ENCODE measurements at places on chromosomes 1 and 21.

GRCh38 chr1:24277420-24278169, 41.6 kb upstream of the GRHL3 start:
- DNase-seq: no peak

DNA sequence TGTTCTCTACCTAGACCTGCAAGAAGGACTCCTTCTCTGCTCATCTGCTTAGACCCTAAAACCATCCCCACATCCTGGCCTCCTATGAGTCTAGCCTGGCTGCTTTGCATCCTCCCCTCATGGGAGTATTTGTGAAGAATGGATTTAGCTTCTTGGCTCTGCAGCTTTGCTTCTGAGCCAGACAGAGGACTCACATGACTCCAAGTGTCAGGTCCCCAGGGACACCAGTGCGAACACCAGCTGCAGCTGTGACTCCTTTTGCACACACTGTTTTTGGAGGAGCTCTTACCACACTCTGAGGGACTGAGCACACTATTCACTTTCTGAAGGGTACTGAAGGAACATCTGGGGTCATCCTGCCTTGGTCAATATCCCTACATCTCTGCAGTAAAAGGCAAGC, 131.8 kb upstream of the SGIP1 start:
- no peak for DNase-seq

- no peak for DNase-seq
Observed at GRCh38 chr1:150072959-150073358, 5.4 kb downstream of the VPS45 start.

DNA sequence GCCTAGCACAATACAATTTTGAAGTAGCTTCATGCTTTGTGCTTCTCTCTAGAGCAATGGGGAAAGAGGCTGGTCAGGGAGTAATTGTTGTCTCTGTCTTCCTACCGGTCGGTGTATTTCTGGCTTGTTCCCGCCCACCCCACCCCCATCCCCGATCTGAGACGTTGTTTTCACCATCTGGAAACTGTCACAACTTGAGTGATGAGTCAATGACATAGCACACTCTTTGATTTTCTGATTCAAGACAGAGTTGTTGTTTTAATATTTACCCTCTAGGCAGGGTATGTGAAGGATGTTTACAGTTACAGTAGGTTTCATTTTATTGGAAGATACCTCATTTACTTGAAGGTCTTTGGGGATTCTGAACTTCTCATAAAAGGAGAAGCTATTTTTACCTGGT, 7.0 kb downstream of the IL12RB2 start:
- DNase-seq: no peak

GRCh38 chr1:31529999-31530684, 46.2 kb upstream of the TINAGL1 start:
- DNase-seq: no peak

DNA sequence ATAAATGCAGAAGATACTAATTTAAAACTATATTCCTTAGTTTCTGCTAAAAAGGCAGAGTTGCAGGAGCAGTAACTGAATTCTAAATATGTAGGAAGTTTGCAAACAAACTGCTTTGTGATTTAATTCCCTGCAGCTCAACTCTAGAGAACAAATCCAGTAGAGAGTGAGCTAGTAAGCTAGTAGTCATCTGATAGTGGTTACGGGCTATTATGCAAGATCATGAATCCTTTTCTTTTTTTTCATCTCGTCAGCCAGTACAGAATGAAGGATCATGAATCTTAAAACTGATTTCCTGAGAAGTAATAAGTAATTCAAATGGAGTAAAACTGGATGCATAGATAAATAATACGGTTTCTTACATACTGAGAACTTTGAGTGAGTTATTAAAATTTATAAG, 3.3 kb downstream of the DPH5 start:
- no peak for DNase-seq

DNA sequence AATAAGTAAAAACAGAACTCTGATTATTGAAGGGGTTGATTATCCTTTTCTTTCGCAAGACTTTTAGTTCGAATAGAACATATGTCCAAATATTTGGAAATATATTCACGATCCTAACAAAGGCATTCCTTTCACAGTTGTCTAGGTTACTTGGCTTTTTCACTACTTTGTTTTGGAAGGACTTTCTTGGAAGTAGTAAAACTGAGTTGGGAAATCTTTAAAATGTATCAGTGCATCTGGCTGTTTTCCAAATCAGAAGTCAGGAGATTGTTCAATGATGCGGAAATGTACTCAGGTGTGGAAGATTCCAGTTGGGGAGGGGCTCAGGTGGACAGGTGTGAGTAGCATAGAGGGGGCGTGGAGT, 67.1 kb downstream of the SH3BGR start:
- DNase-seq: no peak

DNA sequence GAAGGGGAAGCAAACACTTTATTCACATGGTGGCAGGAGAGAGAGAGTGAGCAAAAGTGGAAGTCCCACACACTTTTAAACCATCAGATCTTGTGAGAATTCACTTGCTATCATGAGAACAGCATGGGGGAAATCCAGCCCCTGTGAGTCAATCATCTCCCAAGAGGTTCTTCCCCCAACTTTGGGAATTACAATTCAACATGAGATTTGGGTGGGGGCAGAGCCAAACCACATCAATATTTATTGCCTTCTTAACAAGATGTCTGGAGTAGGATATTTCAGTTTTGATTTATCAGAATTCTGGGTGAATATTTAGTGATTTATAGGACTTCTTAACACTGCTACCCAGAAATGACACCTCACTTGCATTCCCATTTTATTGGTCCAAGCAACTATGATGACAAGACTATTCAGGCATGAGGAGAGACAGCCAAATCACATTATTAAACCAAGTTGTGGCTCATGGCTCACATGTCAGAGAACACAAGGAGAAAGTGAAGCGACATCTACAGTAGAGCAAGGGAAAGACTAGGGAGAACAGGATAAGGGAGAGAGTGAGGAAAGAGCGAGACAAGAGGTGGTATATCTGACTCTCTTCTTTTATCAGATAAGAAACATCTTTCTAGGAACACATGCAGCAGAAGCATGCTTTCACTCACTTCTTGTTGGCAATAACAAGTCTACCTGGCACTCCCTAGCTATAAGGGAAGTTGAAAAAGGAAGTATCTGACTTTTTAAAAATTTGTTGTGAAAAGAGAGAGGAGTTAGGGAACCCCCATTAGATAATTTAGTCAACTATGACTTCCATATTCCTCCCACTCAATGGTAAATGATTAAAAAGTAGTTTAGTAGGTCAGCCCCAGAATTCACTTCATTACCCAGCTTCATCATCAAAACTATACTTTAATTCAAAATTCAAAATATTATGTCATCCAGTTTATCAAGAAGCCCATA, 36.6 kb upstream of the PTPRC start:
- no peak for DNase-seq

DNA sequence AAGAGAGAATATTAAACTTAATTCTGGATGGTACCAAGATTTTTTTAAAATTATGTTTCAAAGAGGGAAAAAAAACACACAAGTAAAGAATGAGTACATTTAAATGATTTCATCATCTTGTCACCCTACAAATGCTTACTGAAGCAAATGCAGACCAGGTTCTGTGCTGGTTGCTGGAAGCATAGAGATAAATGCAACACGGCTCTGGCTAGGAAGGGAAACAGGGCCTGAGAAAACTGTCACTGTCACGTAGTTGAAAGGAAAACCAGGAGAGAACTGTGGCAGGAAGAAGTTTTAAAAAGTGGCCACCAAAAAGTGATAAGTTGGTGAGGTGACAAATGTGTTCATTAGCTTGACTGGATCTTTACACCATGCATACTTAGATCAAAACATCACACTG, 336.9 kb upstream of the NFIA start:
- DNase-seq: no peak

- DNase-seq: no peak
Observed at GRCh38 chr1:12521096-12521495, 96.9 kb downstream of the DHRS3 start.

GRCh38 chr1:213744780-213745179, 243.0 kb upstream of the PROX1 start:
- DNase-seq: no peak

GRCh38 chr1:230728710-230729392, 14.9 kb upstream of the AGT start:
- DNase-seq: no peak

GRCh38 chr1:160549665-160550006, 26.6 kb upstream of the SLAMF6 start:
- no peak for DNase-seq

DNA sequence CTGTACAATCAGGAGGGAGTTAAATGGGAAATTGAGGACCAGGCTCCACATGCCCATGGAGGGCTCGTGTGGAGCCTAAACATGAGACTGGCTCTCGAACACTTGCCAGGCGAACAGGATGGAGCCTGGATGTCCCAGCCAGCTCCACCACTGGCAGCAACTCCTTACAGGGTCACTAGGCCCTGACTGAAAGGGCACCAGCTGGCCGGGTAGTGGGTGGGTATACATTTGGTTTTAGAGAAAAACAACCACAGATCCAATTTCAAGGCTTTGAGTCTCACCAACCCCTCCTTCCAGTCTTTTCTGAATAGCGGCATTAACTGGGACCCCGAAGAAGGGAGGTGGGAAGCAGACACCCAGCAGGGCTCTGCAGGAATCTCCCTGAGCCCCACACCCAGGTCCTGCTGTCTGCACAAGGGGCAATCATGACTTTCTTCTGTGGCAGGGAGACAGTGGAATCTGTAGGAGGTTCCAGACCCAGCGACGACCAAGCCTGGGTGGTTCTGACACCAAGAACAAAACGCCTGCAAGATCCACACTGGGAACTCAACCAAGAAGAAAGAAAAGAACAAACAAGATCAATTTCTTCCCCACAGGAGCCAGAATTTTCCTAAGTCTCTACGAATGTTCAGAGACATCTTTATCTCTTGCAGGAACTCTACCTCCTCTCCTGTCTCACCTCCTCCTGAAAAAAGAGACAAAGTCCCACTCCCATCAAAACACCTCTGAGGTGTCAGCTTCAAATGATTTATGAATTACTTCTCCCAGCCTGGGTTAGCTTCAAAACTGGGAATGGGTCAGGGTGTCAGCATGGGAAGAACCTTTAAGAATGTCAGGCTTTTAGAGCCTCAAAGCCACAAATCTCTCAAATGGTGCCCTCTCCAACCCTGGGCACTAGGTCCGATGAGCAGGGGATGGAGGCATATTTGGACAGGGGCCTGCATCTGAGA, 26.5 kb upstream of the SRP9 start:
- no peak for DNase-seq

DNA sequence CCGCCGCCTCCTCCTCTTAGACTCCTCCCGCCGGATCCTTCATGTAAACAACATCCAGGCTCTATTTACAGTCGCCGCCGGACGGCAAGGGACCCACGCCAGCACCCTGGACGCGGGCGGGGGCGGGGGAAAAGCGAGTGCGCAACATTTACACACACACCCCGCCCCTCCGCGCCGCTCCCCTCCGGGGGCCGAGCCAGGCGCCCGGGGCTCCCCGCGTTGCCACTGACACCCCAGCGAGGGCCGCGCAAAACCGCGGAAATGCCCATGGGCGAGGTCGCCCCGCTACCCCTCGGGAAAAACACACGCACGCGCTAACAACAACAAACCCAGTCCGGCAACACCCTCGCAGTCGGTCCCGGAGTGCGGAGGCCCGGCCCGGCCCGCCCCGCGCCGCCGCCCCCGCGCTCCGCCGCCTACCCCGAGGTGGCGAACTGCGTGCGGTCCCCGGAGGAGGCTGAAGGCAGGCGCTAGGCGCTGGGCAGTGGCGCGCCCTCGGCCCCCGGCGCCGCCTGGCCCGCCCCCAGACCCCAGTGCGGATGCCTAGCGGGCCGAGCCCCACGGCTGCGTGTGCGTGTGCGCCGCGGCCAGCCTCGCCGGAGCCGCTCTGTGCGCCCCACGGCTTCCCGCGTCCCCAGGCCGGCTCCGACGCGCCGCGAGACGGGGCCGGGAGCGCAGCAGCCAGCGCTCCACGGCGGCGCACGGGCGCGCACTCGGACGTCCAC, 81.1 kb upstream of the AK4 start:
- DNase-seq: peak; percentile 77

GRCh38 chr1:176811511-176812288, 348.7 kb downstream of the PAPPA2 start:
- no peak for DNase-seq

GRCh38 chr1:221241157-221241556, 361.9 kb downstream of the HLX start:
- DNase-seq: no peak

DNA sequence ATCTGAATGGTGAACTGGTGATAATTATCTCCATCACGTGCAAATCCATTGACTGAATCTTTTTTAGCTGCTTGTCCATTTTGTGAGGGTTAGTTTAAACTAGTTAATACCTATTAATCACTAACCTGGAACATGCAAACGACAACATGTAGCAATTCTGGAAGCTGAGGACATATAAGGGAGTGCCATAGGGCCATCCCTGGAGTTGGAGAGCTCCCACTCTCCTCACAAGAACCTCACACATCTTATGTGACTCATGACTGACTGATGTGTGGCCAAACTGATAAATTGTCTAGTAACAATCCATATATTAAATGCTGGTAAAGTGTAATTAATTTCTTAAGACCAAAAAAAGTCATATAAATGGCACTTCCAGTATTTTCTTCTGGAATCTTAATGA, 62.9 kb upstream of the HOOK1 start:
- DNase-seq: no peak

DNA sequence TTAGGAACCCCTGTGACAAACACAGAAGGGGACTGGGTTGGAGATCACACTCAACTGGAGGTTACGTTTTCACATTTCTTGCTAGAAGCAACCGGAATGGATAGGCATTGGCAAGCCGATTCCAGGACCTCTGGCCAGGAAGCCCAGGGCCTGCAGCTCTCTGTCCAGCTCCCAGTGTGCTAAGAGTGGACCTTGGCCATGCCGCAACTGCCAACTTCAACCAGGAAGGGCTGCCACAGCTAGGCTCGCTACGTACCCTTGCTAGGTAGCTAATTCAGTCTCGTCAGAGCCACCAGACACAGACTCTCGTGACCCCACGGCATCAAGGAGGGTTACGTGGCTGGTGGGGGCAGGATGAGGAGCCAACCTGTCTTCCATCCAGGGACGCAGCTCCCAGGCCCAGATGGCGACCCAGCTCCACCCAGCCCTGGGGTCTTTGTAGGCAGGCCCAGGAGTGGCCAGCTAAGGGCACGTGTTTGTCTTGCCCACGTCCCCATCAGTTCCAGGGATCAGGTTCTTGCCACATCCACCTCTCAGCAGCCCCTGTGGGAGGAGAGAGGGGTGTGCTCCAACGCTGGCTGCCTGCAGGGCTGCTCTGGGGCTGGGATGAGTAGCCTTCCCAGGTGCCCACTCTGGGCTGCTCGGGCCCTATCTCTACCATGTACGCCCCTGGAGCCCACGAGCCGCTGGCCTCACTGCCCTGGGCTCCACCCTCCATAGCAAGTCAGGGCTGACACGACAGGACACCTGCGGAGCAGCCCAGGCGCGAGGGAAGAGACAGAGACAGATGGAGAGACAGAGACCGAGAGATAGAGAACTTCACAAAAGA, 39.2 kb downstream of the UBE2G2 start:
- DNase-seq: no peak

GRCh38 chr1:29743264-29743663, 506.9 kb downstream of the PTPRU start:
- DNase-seq: no peak

GRCh38 chr1:68704800-68705443, 208.0 kb upstream of the DEPDC1 start:
- no peak for DNase-seq

All from stimulated activated naive CD8-positive, alpha-beta T cell treated with anti-CD3 and anti-CD28 coated beads, Interleukin-15, Interleukin-2, amounts not matched to agents 100 U/mL and 50 U/mL, for 24 hours (primary cell).